ENCODE measurements at places on chromosomes 11 and 22.

- no peak for DNase-seq
These were observed 90.2 kb downstream of the CEP164 start for GRCh38 chr11:117417856-117418255.

GRCh38 chr11:126113515-126113957 lies 50.9 kb upstream of the CDON start:
- DNase-seq = peak; percentile 58

GRCh38 chr22:36797911-36798673 lies 18.7 kb downstream of the PVALB start:
- DNase-seq = peak; percentile 70

- peak; percentile 64 for DNase-seq
These were observed 766 bp upstream of the CAPRIN1 start for GRCh38 chr11:34050581-34051348.

GRCh38 chr22:33232071-33232470 lies 173.9 kb upstream of the SYN3 start:
- DNase-seq = no peak

- no peak for DNase-seq
These were observed 71.5 kb upstream of the LMO1 start for GRCh38 chr11:8335186-8335585.

GRCh38 chr11:18461909-18462308 lies 6.3 kb downstream of the LDHAL6A start:
- DNase-seq = no peak

- DNase-seq = no peak
These were observed 12.5 kb downstream of the GDPD5 start for GRCh38 chr11:75513250-75513649.

GRCh38 chr11:62709247-62710000 lies 1.9 kb downstream of the GNG3 start:
- peak; percentile 99 for DNase-seq

GRCh38 chr11:62435846-62436660 lies 17.2 kb downstream of the SCGB1A1 start:
- DNase-seq = no peak

GRCh38 chr11:60594998-60595642 lies 79.9 kb downstream of the MS4A13 start:
- DNase-seq = peak; percentile 9
